Ovary (tissue), 10 donors: ENCODE measurements at places on chromosomes 7 and 10. TPM values are rescaled to one million over a fixed set of nuclear protein-coding genes. Genes with fewer than 3 reads are reported as not detected.

GNAI1 gene
- total RNA-seq, result 51.0 TPM

SEMA4G gene
- total RNA-seq, result 5.9 TPM

FAM25A gene
- total RNA-seq, result not detected

GLI3 gene
- total RNA-seq, result 57.2 TPM

PODXL gene
- 15.9 TPM for total RNA-seq

WDFY4 gene
- total RNA-seq, result 1.6 TPM

GRCh38 chr10:672203-672602, 17.3 kb downstream of the DIP2C start:
- no peaks in the 10 kb centered on the region for H3K27me3 ChIP-seq
- H3K36me3 ChIP-seq, result no peaks in the 10 kb centered on the region
- no peak overlapping the region for H3K27ac ChIP-seq
- peaks cover 6% of the 10 kb centered on the region for H3K4me1 ChIP-seq

GRCh38 chr10:100894033-100894432, 18.7 kb upstream of the SLF2 start:
- H3K27me3 ChIP-seq, result no peaks in the 10 kb centered on the region
- H3K36me3 ChIP-seq, result no peaks in the 10 kb centered on the region
- H3K27ac ChIP-seq, result no peak overlapping the region
- no peak overlapping the region for H3K4me3 ChIP-seq
- no peak for DNase-seq

DNA sequence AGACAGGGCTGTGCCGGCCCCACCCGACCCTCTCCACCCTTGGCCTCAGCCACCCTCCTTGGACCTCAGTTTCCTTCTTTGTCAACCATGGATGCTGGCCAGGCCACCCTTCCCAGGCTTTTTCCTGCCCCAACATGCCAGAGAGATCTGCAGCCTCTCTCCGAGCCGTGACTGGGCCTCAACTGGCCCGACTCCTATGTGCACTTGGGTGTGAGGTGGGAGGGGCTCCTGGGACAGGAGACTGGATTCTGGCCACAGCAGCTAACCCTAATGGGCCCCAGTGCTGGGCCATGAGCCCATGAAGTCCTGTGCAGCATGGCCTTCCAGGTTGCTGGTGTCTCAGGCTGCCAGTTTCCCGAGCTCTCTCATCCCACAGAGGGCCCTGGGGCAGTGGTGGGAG, 47.7 kb upstream of the PCBD1 start:
- no peaks in the 10 kb centered on the region for H3K4me1 ChIP-seq
- no peaks in the 10 kb centered on the region for H3K27me3 ChIP-seq
- no peak overlapping the region for H3K4me3 ChIP-seq
- H3K36me3 ChIP-seq, result no peaks in the 10 kb centered on the region

DNA sequence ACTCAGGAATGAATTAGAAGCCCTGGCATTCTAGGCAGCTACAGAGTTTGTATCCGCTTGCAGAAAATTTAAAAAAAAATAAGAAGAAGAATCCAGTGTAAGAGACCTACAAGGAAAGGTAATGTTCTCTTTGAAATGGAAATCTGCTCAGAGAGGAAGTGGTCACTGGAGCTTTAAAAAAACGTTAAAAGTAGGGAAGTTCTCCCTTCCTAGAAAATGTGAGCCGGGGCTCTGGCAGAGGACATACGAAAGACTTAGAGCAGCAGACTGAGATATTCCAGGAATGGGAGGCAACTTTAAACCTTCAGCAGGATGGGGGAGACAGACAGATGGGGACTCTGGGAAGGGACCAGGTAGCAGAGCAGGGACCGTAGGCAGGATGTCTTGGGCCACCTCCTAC, 149.4 kb upstream of the NPS start:
- no peak for DNase-seq
- no peaks in the 10 kb centered on the region for H3K27me3 ChIP-seq
- H3K36me3 ChIP-seq, result no peaks in the 10 kb centered on the region
- H3K27ac ChIP-seq, result no peak overlapping the region
- no peak overlapping the region for H3K4me3 ChIP-seq
- H3K4me1 ChIP-seq, result peaks cover 16% of the 10 kb centered on the region
